ENCODE measurements at places on chromosomes 5 and 9.
A peak's percentile ranks its signal among the peaks of the same experiment; 100 is the strongest.

DNA sequence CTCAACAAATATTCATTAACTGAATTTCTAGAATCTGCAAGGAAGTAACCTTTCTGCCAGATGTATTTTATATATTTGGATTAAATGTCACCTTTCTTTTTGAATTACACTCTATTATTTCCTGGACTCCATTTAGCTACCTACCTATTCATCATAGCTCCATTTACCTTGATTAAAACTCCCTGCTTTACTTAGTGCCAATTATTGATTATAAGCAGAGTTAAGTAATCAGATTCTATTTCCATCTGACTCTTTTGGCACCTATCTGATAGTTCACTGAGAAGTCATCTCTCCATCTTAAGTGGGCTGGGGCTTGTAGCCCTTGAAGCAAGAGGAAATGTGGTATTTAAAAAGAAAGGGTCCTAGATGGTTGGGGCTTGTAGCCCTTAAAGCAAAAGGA lies 88.6 kb downstream of the TRPM3 start:
- no peaks in the 10 kb centered on the region for H3K4me1 ChIP-seq
- H3K36me3 ChIP-seq, result no peaks in the 10 kb centered on the region
- H3K4me3 ChIP-seq, result no peak overlapping the region
- no peak overlapping the region for H3K27ac ChIP-seq
- DNase-seq, result no peak
- no peaks in the 10 kb centered on the region for H3K27me3 ChIP-seq

DNA sequence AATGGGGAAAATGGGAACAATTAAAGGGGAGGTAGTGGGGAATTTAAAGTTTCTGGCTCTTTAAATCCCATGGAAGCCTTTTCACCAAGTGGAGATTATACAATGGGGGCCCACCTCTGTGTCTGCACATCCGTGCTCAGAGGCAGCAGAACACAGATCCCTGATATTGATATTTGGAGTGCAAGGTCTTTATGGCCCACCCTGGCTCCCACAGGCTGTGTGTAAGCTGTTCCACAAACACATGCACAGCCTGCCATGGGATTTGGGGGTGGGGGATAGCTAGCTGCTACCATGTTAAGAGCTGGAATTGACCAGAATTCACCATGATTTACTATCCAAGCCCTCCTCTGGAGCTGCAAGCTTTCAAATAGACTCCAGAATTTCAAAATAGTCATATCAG lies 55.9 kb downstream of the RASGEF1C start:
- H3K4me3 ChIP-seq, result no peak overlapping the region
- H3K27ac ChIP-seq, result no peak overlapping the region
- no peak for DNase-seq
- H3K36me3 ChIP-seq, result no peaks in the 10 kb centered on the region

DNA sequence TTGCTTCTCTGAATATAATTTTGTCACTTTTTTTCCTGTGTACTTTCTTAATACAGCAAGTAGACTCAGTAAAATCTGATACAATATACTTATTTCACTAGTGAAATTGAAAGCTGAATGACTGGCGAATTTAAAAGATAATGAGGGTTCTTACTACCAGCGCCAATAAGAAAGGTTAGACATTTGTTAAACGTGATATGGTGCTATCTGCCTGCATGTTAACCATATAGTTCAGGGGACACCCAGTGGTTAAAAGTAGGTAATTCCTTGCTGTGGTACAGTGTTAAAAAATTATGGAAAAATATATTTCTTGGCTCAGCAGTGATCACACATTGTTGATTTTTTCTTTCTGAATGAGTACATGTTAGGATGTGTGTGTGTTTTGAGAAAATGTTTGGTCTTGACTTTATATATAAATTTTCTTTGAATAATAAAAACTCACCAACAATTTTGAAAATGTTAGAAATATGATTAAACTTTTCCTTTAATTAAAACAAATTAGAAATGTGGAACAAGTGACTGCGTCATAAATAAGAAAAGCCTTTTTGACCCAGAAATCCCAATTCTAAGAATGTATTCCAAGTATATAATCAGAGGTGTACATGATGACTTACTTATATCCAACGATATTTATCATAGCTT lies 25.8 kb downstream of the CAST start:
- DNase-seq, result no peak
- no peak overlapping the region for H3K27ac ChIP-seq
- peaks cover 4% of the 10 kb centered on the region for H3K36me3 ChIP-seq
- no peaks in the 10 kb centered on the region for H3K27me3 ChIP-seq

GRCh38 chr5:62431735-62432620 lies 19.4 kb downstream of the IPO11 start:
- H3K36me3 ChIP-seq, result no peaks in the 10 kb centered on the region
- DNase-seq, result no peak
- H3K4me3 ChIP-seq, result no peak overlapping the region
- H3K4me1 ChIP-seq, result no peaks in the 10 kb centered on the region
- H3K27ac ChIP-seq, result no peak overlapping the region
- H3K27me3 ChIP-seq, result no peaks in the 10 kb centered on the region

GRCh38 chr9:127959398-127959797 lies 21.4 kb downstream of the EEIG1 start:
- H3K4me3 ChIP-seq, result no peak overlapping the region
- DNase-seq, result no peak
- peaks cover 88% of the 10 kb centered on the region for H3K4me1 ChIP-seq
- H3K27ac ChIP-seq, result peak overlapping the region; percentile 58

DNA sequence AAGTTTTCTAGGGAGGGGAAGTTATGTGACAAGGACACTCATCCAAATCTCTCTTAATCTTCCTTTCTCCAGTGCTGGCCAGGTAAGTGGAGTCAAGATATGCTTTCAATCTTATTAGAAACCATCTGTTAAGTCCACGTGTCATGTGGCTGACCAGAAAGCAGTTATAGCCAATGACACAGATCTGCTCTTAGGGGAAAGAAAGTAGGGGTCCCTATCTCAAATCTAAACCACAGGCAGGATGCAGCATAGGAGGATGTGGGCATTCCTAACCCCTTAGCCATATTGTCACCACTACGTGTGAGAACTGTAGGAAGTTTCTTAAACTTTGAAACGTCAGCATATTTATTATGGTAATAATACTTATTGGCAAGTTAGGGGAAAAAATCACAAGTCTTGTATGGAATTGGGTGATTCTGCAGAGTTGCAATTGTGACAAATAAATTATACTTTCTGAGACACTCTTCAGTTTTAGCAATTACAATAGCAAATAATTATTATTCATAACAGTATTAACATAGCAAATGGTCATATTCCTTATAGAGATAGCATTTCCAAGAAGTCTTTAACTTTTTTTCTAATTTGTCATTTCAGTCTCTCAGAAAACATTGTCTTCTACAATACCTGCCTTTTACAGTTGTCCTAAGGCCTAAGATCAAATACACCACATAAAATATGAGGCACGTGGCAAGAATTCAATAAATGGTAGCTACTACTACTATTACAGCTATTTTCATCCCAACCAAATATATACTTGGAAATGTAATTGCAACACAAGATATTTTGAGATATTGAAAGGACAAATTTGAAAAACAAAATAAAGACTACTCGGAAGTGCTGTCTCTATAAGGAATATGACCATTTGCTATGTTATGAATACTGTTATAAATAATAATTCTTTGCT lies 236.9 kb downstream of the PDE4D start:
- H3K4me1 ChIP-seq, result no peaks in the 10 kb centered on the region
- H3K27ac ChIP-seq, result no peak overlapping the region
- no peak for DNase-seq
- no peaks in the 10 kb centered on the region for H3K36me3 ChIP-seq
- no peak overlapping the region for H3K4me3 ChIP-seq

DNA sequence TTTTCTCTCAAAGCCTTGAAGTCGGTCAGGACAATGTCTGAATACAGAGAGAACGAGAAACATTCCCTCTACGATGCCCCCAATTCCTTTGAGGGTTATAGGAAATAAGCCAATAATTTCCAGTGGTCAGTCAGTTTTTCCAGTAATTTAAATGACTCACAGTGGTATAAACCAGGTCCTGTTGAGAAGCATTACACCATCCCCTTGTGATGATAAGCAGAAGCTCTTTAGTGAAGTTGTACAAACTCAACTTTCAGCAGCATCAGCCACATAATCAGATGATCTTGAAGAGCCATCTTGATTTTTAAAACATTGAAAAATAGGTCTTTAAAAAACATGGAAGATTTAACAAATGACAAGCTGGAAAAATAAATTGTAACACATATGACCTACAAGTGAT lies 173.9 kb upstream of the ZNF462 start:
- no peak overlapping the region for H3K4me3 ChIP-seq
- no peaks in the 10 kb centered on the region for H3K27me3 ChIP-seq
- no peaks in the 10 kb centered on the region for H3K36me3 ChIP-seq
- no peak for DNase-seq

Measured in effector memory CD4-positive, alpha-beta T cell (primary cell).